Gastrocnemius medialis (tissue), 4 donors: ENCODE measurements at places on chromosomes 6 and 20. TPM values are rescaled to one million over a fixed set of nuclear protein-coding genes. Genes with fewer than 3 reads are reported as not detected.

NFATC2 gene
- 3.3 TPM for total RNA-seq

MUC22 gene
- total RNA-seq, result 0.36 TPM

FOXQ1 gene
- total RNA-seq, result not detected

LY6G5C gene
- 1.3 TPM for total RNA-seq

DNA sequence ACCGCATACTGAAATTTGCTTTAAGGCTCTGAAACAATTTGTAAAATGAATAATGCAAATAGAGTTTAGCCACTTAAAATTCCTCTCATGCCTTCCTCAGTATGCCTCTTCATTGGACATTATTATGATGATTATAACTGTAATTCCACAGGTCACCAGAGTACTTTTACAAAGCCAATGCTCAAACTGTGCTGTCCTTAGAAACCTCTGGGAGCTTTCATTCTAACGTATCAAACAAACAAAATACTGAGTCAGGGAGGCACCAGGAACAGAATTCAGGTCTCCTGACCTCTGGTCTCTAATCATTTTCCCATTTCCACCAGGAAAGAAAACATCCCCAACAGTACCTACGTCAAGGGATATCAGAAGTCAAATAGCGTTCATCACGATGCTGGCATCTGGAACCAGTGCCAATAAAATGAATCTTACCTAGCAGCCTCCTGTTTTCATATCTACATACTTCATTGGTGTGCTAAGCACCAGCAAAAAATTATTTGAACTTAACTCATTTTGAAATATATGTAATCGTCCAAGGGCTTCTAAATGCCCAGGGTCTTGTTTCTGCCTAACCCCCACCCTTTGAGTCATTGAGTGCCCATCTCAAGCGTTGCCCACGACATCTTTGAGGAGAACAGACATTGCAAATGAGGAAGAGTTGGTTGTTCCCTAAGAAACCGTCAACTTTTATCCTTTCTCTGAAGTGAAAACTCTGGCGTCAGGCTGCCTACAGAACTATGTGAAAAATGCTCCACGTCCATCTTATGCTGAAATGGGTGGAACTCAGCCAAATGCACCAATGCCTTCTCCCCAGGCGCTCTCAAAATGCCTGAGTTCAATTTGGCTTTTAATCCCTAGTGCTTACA lies 37.9 kb downstream of the NEDD9 start:
- peak overlapping the region; percentile 47 for H3K27ac ChIP-seq
- no peaks in the 10 kb centered on the region for H3K36me3 ChIP-seq
- no peaks in the 10 kb centered on the region for H3K27me3 ChIP-seq
- peaks cover 19% of the 10 kb centered on the region for H3K4me1 ChIP-seq
- DNase-seq, result no peak

DNA sequence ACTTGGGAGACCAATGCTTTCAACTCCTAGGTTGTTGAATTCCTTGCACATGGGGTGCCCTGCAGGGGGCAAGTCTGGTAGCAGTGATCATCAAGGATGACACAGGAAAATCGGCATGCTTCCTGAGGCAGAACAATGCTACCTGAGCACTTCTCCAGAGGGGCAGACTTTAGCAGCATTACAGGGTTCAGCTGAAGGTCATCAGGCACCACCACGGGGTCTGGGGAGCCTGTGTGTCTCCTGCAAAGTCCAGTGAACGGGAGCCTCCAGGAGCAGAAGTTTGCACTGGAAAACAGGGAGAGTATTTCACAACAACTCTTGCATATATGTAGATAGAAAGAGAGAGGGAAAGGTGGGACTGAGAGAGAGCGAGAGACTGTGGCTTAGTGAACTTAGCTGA lies 10.2 kb downstream of the VSX1 start:
- H3K4me3 ChIP-seq, result no peak overlapping the region
- H3K4me1 ChIP-seq, result peaks cover 6% of the 10 kb centered on the region
- DNase-seq, result no peak
- no peak overlapping the region for H3K27ac ChIP-seq
- no peaks in the 10 kb centered on the region for H3K36me3 ChIP-seq

GRCh38 chr6:6591778-6592465 lies 3.4 kb downstream of the LY86 start:
- H3K4me3 ChIP-seq, result no peak overlapping the region
- no peak overlapping the region for H3K27ac ChIP-seq
- no peaks in the 10 kb centered on the region for H3K36me3 ChIP-seq
- H3K4me1 ChIP-seq, result no peaks in the 10 kb centered on the region

- peaks cover 26% of the 10 kb centered on the region for H3K4me1 ChIP-seq
- H3K27me3 ChIP-seq, result no peaks in the 10 kb centered on the region
- H3K36me3 ChIP-seq, result no peaks in the 10 kb centered on the region
- no peak overlapping the region for H3K4me3 ChIP-seq
- DNase-seq, result no peak
- H3K27ac ChIP-seq, result peak overlapping the region; percentile 30
Measured at GRCh38 chr6:2817903-2818443, 23.7 kb downstream of the SERPINB1 start.

DNA sequence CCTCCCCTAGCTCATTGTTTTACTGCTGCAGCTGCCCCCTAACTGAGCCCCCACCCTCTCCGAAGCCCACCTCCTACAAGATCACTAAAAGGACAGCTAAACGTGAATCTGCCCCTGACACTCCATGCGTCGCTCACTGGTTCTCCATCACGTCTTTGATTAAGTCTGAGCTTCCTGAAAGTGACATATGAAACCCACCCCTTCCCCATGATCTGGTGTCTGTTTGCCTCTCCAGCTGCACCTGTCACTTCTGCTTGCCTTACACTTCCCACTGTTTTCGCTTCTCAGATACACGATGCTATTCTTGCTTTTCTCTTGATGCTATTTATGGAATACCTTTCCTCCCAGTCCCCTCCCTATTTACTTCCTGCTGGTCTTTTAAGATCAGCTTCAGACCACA lies 8.0 kb upstream of the PERP start:
- DNase-seq, result no peak
- no peak overlapping the region for H3K4me3 ChIP-seq
- no peaks in the 10 kb centered on the region for H3K36me3 ChIP-seq
- no peak overlapping the region for H3K27ac ChIP-seq

DNA sequence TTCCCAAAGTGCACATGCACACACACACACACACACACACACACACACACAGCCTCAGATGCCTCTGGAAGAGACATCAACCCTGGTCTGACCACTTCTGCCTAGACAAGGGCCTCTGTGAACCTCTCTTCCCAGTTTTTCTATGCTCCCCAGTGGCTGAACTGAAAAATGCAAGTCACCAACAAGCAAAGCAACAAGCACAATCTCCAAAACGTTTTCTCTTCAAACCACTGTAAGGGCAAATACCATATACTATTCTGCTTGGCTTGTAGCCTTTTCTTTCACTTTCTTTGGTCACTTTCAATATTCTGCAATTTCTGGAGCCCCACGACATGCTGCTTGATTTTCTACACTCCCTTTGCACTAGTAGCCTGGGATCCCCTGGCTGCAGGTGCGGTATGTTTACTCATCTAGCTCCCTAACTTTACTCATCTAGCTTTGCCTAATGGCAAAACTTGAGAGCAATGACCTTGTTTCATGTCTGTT lies 121.4 kb upstream of the DST start:
- no peak for DNase-seq
- H3K4me3 ChIP-seq, result no peak overlapping the region
- H3K36me3 ChIP-seq, result no peaks in the 10 kb centered on the region
